Right lung (tissue), 10 donors: ENCODE measurements at places on chromosomes 3 and 15. TPM values are rescaled to one million over a fixed set of nuclear protein-coding genes. Genes with fewer than 3 reads are reported as not detected.

GPR149 gene
- not detected for polyA plus RNA-seq

ANKUB1 gene
- 0.76 TPM for polyA plus RNA-seq

CHRD gene
- 11.6 TPM for polyA plus RNA-seq

PSMD2 gene
- 213 TPM for polyA plus RNA-seq

TAMM41 gene
- 22.4 TPM for polyA plus RNA-seq

TJP1 gene
- polyA plus RNA-seq: 119 TPM

LDHAL6B gene
- not detected for polyA plus RNA-seq

UCN2 gene
- polyA plus RNA-seq: 0.22 TPM

EPHA3 gene
- polyA plus RNA-seq: 12.1 TPM

GPR176 gene
- polyA plus RNA-seq: 3.4 TPM

TTLL13 gene
- polyA plus RNA-seq: 0.24 TPM

BRPF1 gene
- 18.5 TPM for polyA plus RNA-seq

IQCH gene
- 2.5 TPM for polyA plus RNA-seq

TMEM212 gene
- polyA plus RNA-seq: 4.7 TPM

GP9 gene
- polyA plus RNA-seq: 2.4 TPM

MAN2C1 gene
- 208 TPM for polyA plus RNA-seq

CCR8 gene
- not detected for polyA plus RNA-seq

SEMA6D gene
- 47.1 TPM for polyA plus RNA-seq

SLC6A1 gene
- 6.0 TPM for polyA plus RNA-seq

HCN4 gene
- polyA plus RNA-seq: 0.19 TPM

C15orf40 gene
- polyA plus RNA-seq: 23.9 TPM

ADGRG7 gene
- polyA plus RNA-seq: not detected

XCR1 gene
- 0.42 TPM for polyA plus RNA-seq
